Activated CD4-positive, alpha-beta T cell treated with anti-CD3 and anti-CD28 coated beads, Interleukin-2, amount 50 U/mL, for 24 hours (primary cell): ENCODE measurements at places on chromosomes 2 and 18.

- no peak for DNase-seq
Observed at GRCh38 chr2:20689428-20690264, 22.7 kb downstream of the GDF7 start.

- no peak for DNase-seq
Observed at GRCh38 chr2:218029366-218030360, 26.9 kb upstream of the TNS1 start.

GRCh38 chr2:12288048-12288447 lies 428.7 kb upstream of the TRIB2 start:
- no peak for DNase-seq

- DNase-seq = no peak
Observed at GRCh38 chr18:50099725-50100407, 95.1 kb downstream of the MYO5B start.

GRCh38 chr2:20214566-20215182 lies 10.3 kb downstream of the SDC1 start:
- DNase-seq = no peak

DNA sequence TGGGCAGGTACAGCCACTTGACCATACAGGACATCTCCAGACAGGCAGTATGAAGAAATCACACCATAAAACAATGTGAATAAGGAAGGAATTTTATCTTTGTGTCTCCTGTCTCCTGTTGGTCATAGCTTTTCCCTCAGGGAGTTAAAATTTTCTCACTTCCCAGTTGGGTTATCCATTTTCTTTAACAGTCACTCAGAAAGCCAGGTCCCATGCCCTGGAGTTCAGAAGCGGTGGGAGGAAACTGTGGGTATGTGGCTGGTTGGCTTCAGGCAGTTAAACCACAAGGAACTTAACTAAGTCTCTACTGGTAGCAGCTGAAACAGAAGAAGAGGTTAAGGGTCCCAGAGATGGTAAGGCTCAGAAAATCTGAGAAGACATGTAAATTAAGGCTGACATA lies 6.5 kb upstream of the SMAD2 start:
- DNase-seq = no peak

GRCh38 chr2:142012797-142013196 lies 118.0 kb downstream of the LRP1B start:
- no peak for DNase-seq

DNA sequence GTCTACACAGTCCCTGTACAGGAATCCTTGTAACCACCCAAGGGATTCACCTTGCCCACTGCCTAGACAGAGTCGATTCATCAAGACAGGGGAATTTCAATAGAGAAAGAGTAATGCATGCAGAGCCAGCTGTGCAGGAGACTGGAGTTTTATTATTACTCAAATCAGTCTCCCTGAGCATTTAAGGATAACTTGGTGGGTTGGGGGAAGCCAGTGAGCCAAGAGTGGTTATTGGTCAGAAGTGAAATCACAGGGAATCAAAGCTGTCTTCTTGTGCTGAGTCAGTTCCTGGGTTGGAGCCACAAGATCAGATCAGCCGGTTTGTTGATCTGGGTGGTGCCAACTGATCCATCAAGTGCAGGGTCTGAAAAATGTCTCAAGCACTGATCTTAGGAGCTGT lies 17.8 kb upstream of the FAM98A start:
- DNase-seq = no peak
